Dermis microvascular lymphatic vessel endothelial cell (primary cell): ENCODE measurements at places on chromosomes 4 and X. TPM values are rescaled to one million over a fixed set of nuclear protein-coding genes. Genes with fewer than 3 reads are reported as not detected.

GRCh38 chrX:119237562-119237942 lies 1.5 kb downstream of the PGRMC1 start:
- DNase-seq: no peak

- no peak for DNase-seq
Observed at GRCh38 chrX:72247206-72247942, 8.5 kb upstream of the ERCC6L start.

- DNase-seq: peak; percentile 46
Observed at GRCh38 chrX:119729408-119730201, 28.8 kb upstream of the SOWAHD start.

DNA sequence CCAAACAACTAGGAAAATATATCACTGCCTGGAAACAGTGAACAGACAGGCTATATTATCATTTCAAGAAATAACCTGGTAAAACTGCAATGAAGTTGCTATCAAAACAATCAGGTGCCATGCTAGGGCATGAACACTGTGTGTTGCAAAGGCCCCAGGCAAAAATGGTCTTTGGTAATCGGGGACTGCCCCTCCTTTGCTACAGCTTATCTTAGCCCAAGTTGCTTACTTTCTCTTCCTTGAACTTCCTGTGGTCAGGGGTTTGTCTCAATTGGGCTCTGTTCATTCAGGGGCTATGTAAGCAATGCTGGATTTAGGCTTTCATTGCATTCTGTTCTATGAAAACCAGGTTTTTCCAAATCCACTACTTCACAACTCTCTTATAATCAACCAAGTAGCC lies 30.4 kb downstream of the SCML1 start:
- DNase-seq: no peak

The NUDT11 gene
- 0.51 TPM in 2 replicates for total RNA-seq

GRCh38 chrX:135347381-135348016 lies 38.2 kb downstream of the ETDC start:
- DNase-seq: no peak

GRCh38 chrX:13574600-13574999 lies 5.2 kb downstream of the EGFL6 start:
- DNase-seq: no peak

The SSX2 gene
- not detected in 2 replicates for total RNA-seq

The FAM120C gene
- 2.4 and 4.6 TPM in 2 replicates for total RNA-seq

DNA sequence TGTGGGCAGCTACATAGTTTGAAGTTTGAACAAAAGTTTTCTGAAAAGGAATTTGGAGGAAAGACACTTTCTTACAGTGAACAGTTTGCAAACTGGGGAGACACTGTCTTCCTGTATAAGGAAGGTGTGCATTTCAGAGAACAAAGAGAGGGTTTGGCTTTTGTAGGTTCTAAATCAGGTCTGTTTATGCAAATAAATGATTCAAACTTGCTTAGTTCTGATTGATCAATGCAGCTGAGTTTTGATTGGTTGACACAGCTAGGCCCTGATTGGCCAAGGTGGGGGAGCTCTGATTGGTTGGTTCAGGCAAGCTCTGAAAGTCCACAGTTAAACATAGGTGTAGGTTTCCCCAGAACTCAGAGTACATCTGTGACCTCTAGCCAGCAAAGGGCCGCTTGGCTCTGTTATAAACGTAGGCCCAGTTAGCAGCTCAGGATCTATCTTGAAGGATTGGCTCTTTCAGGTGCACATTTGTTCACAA lies 63.0 kb upstream of the ENPP6 start:
- DNase-seq: no peak

GRCh38 chr4:36610628-36611027 lies 329.2 kb downstream of the DTHD1 start:
- DNase-seq: no peak

The BEND2 gene
- total RNA-seq: not detected in 2 replicates

- DNase-seq: no peak
Observed at GRCh38 chr4:145716200-145716599, 36.3 kb downstream of the C4orf51 start.

DNA sequence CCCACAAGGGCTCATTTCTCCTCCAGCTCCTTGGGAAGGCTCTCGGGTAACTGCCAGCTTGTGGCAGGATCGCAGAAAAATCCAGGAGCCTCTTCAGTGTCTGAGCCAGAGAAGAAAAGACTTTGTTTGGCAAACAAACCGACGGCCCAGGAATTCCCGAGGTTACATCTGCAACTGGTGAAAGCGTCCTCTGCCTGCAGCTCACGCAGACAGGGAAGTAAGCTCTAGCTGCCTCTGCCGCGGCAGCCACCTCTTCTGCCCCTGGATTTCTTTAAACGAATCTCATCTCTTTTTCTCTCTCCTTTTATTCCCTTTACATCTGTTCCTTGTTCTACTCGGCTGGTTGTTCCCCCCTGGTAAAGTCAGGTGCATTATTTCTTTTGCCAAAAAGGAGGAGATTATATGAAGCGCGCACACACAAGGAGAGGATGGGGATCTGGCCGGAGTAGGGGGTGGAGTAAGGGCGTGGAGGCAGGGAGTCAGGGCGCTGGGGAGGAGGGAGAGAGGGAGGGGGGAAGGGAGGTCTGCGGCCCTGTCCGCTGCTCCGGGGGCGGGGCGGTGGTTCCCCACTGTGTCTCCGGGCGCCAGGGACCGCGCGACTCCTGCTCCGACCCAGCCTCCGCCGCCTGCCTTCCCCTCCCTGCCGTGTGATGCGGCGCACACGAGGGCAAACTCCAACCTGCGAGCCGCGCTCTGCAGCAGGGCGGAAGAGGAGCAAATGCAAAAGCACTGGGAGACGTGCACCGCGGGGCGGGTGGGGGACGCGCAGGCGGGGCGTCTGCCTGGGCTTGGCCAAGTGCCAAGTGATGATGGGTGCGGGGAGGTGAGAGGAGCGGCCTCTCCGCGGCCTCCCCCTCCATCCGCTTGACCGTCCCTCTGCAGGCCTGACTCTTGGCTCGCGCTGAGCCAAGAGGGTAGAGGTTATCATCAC lies at the start of gene DCHS2:
Gene DCHS2 (minus strand): TSS at position 459 of the 931 bp plus-strand sequence. CDS start 444 bp downstream, at position 15.
- DNase-seq: no peak

DNA sequence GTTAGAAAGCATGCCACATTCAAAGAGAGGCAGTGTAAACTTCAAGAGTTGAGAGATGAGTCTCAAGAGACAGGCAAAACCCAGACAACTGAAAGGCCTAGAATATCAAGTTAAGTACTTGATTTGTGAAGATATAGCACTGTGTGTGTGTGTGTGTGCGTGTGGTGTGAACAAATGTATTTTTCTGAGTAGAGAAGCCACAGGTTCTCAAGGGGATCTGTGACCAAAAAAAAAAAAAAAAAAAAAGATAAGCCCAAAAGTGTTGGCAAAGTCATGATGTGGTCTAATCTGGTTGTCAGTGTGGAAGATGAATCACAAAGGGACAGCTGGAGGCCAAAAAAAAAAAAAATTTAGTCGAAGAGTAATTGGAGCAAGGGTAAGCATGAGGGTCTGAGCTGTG lies 3.9 kb downstream of the RIPPLY1 start:
- no peak for DNase-seq

DNA sequence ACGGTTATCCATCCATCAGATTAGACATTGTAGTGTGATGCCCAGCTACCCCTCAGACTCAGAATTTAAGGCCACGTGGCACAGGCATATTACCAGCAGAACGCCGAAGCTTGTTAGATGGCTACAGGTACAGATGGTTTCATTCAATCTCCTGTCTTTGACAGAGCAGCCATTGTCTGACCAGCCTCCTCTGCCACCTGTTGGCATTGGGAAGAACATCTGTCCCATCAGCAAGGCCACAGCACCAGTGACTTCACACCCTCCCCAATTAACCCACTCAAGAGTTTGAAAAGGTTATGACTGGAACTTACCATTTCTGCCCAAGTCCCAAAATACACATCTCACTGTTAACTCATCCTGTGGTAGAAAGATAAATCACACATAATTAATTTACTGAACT lies 22.0 kb upstream of the PHKA2 start:
- DNase-seq: no peak

DNA sequence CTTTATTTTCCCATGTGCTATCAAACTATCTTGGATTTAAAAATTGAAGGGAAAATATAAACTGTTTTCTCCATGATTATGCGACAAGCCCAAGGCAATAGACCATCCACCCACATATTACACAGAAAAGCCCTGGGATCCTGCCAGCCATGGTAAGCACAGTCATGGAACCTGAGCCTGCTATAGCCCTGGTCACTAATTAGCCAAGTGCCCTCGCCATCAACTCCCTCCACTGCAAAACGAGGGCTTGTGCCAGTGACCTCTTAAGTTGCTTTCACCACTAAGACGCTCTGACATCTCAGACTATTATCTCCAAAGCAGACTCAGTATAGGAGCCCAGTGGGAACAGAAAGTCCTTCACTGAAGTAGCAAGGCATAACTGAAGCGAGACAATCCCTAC lies 69.2 kb downstream of the NLGN4X start:
- DNase-seq: no peak

DNA sequence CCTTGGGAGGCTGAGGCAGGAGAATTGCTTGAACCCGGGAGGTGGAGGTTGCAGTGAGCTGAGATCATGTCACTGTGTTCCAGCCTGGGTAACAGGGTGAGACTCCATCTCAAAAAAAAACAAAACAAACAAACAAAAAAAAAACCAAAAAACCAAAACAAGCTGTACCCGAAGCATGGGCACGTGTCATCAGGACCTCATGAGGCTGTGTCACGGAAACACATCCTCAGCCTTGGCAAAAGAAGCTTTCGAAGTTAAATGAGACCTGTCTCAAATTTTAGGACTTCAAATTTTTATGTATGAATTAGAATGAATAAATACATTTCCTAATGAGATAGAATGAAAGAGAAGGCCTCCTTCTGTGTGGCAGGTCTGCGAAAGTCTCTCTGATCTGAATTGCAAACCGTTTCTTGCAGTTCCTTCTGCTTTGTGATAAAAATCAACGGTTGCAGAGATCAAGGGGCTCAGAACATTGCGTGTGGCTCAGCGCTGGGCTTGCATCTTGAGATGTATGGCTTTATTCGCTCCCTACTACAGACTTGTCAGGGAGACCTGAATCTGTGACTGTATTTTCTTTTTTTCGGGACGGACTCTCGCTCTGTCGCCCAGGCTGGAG lies 19.5 kb upstream of the CRLF2 start:
- no peak for DNase-seq

DNA sequence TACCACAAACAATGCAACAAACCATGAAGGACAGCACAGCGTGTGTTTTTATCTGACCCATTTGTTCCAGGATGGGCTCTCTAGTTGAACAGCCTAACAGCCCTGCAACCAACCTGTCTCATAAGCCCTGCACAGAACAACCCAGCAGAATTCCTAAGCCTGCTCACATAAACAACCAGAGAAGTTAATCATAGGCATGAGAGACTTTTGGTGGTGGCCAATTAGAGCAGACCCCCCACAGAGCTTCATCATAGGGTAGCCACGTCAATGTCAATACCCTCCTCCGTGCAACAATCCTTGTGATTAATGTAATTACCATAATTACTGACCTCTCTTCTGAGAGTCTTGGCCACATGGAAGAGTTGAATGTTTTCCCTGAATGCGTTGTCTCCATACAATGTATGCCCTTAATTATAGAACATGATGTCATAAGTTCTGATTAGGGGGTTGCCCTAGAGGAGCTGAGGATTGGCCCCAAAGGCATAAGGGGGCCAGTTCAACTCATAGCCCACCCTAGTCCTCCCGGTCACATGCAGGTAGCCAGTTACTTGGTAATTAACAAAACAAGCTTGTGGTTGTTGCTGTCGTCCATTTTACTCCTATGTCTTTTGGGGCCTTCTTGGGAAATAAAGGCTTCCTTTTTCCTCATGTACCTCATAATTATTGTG lies 92.7 kb downstream of the SYNPO2 start:
- DNase-seq: no peak

- DNase-seq: no peak
Observed at GRCh38 chr4:109029987-109030386, 267.1 kb upstream of the ETNPPL start.

- no peak for DNase-seq
Observed at GRCh38 chrX:104995546-104995945, 224.9 kb downstream of the TEX13A start.

DNA sequence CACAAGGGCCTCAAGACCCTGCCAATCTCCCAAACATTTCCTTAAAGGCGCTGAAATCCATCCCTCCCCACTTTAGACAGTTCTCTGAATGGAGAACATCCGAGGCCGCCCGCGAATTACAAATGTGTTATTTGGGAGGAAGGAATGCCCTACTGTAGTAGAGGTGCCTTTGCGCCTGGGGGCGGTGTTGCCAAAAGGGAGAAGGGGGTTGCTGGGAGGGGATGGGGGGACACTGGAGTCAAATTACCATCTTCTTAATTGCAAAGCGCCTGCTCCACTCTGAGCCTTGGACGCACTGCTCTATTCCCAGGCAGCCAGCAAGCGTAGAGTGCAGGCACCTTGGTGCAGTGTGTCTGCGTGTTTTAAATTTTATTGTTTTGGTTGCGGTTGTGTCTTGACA lies 2.7 kb downstream of the TMEM255A start:
- DNase-seq: no peak

DNA sequence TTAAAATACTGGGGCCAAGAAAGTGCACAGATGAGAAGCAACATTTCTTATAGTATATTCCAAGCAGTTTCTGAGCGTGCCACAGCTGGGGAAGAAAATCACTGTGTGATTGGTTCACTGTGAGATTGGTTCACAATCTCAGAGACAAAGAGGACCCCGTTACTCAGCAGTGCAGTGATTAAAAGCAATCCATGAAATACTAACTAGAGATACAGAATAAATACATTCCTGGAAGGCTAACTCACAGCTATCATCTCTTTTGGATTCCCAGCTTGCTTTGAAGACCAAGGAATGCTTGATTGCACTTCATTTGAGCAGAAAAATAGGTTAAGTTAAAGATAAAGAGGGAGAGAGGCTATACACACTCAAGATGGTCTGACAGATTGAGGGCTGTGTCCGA lies 132.1 kb upstream of the RAPGEF2 start:
- no peak for DNase-seq

The POF1B gene
- total RNA-seq: 3.7 and 4.3 TPM in 2 replicates

The HEPH gene
- total RNA-seq: 4.1 and 8.3 TPM in 2 replicates

The TEX13C gene
- not detected in 2 replicates for total RNA-seq

GRCh38 chrX:144790148-144790547 lies 457.2 kb upstream of the SPANXN1 start:
- no peak for DNase-seq

GRCh38 chr4:134544303-134544770 lies 342.7 kb upstream of the PABPC4L start:
- peak; percentile 79 for DNase-seq

The GPR173 gene
- total RNA-seq: 0.90 and 1.8 TPM in 2 replicates

DNA sequence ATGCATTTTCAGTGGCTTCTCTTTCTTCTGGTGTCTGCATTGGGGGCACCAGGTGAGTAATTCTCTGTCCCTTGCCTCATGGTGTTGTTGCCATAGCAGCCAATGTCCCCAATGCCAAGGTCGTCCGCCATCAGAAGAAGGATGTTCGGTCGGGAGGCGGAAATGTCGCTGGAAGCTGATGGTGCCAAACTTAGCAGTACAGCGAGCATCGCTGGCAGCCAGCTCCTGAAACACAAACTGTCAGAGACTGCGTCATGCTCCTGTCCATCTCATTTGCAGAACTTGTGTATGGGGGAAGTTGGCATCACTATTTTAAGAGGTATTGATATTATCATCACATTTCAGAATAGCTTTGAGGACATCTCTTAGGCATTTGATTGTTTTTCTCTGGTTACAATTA lies 29.1 kb upstream of the ARSD start:
- no peak for DNase-seq

GRCh38 chrX:16284842-16285241 lies 117.6 kb downstream of the MAGEB17 start:
- DNase-seq: no peak

- DNase-seq: no peak
Observed at GRCh38 chrX:49958727-49959485, 36.5 kb downstream of the CLCN5 start.
